NCI-H187 (cell line): ENCODE measurements at places on chromosomes 13 and 19.

GRCh38 chr19:4052114-4052992 lies 14.3 kb downstream of the ZBTB7A start:
- no peak for DNase-seq

- DNase-seq = no peak
Measured at GRCh38 chr19:10625003-10625761, at the start of gene SLC44A2. Gene SLC44A2 (plus strand): TSS chr19:10625553. CDS start chr19:10625634, 81 bp downstream.

DNA sequence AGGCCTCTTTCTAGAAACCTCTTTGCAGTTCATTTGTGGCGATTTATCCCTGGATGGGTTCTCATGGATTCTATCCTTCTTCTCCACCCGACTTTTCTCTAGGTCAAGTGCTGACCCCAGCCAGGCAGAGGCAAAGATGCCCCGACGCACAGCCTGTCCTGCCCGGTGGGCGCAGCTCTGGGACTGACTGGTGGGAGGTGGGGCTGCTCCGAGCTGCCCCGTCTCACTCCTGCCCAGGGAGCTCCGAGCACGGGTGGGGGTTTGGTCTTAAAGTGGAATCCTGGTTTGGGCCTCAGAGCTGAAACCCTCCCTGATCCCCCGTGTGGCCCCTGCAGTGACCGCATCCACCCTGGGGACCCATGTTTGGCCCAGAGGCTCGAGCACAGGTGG lies 44.5 kb downstream of the GAS6 start:
- DNase-seq = no peak

- no peak for DNase-seq
Measured at GRCh38 chr13:102968572-102969228, 97.5 kb downstream of the SLC10A2 start.

- no peak for DNase-seq
Measured at GRCh38 chr13:44165889-44166496, 207.6 kb upstream of the SERP2 start.

GRCh38 chr19:2266183-2266993 lies 10.2 kb upstream of the JSRP1 start:
- DNase-seq = no peak

- DNase-seq = peak; percentile 46
Measured at GRCh38 chr19:12834976-12835757, 788 bp upstream of the RTBDN start.

- DNase-seq = peak; percentile 67
Measured at GRCh38 chr13:51814825-51815650, 11.1 kb upstream of the DHRS12 start.

DNA sequence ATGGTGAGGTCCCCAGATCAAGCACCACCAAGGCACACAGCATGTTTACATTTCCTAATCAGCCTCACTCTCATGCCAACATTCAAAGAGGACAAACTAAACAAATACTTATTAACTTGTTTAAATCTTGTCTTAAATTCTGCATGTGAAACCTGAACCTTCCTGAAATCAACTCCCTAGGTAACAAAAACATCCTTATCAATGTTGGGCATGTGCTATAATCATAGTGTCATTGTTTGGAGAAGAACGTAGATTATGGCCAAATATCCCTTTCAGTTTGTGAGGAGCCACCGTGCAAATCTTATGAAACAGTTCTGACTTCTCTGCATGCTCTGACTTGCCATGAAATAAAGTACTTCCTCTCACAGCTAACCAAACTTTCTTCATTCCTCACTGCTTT lies 123.8 kb downstream of the NDFIP2 start:
- DNase-seq = no peak

DNA sequence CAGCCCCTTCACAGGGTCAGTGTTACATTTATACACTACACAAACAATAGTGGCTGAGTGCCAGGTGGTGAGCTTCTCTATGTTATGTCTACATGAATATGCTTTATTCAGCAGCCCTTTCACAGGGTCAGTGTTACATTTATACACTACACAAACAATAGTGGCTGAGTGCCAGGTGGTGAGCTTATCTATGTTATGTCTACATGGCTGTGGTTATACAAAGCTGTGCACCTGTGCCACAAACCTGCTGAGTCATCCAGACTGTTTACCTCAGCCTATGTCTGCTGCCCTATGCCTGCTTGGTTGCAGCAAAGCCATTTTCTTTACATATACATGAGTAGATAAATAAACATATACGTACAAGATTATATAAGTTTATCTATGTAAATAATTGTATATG lies 76.5 kb downstream of the ZNF726 start:
- no peak for DNase-seq

GRCh38 chr13:42929886-42930535 lies 62.0 kb downstream of the EPSTI1 start:
- no peak for DNase-seq

DNA sequence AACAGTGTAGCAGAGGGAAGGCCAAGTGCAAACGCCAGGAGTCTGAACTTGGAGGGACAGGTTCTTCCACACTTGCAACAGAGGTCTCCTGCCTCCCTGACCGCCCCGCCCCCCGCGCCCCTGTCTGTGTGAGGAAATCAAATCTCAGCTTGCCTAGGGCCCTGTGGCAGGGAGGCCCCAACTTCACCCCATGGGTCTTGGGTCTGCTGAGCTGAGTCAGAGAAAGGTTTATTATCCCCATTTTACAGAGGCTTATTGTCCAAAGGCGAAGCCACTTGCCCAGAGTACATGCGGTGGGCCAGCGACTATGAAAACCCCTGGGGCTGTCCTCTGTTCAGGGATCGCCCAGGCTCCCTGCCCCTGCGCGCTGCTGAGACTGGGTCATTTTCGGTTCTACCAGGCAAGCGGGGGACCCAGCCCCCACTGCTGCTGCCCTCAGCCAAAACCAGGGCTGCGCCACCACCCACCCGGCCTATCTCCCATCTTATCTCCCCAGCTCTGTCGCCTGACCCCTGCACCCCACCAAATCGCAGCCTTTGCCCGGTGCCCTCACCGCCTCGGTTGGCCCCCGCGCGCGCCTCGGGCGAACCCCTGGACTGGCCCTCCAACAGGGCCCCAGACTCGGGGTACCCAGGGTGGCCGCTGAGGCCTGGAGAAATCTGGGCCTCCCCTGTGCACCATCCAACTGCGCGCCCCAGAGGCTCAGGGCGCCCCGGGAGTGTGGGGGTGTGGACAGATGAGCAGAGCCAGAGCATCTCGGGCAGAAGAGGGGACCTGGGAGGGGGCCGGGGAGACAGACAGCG lies 850 bp upstream of the CERS4 start:
- no peak for DNase-seq

DNA sequence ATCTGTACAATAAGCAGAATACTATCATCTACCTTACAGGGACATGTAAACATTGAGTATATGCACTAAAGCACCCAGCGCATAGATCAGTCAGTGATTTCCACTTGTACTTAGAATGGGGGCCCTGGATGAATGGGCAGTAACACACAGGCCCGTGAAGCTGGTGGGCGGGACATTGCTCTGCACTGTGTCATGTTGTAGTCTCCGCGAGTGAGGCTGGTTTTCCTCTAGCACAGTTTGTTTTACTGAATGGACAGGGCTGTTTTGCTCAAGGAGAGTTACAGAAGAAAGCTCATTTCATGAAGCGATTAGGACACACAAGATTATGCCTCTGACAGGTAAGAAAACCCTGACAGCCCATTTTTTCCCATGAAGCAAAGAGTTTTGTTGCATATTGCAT lies 86.4 kb upstream of the SOX21 start:
- DNase-seq = no peak

DNA sequence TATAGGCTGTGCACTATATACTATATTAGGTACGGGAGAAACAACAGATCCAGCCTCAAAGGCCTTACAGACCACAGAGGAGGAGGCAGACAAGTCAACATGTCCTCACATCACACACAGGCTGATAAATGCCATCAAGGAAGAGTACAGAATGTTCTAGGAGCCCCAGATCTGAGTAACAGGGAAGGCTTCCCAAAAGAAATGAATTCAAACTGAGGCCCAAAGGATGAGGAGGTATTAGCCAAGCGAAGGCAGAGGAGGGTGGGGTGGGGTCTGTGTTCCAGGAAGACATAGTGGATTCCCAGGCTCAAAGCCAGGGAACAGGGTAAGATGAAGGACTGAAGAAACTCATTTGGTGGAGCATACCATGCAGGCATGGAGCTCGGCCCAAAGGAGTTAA lies 55.1 kb downstream of the RXFP2 start:
- DNase-seq = no peak

- no peak for DNase-seq
Measured at GRCh38 chr13:43364210-43365038, 341.0 kb downstream of the DNAJC15 start.

- DNase-seq = no peak
Measured at GRCh38 chr13:52414963-52415362, 9.0 kb upstream of the THSD1 start.

DNA sequence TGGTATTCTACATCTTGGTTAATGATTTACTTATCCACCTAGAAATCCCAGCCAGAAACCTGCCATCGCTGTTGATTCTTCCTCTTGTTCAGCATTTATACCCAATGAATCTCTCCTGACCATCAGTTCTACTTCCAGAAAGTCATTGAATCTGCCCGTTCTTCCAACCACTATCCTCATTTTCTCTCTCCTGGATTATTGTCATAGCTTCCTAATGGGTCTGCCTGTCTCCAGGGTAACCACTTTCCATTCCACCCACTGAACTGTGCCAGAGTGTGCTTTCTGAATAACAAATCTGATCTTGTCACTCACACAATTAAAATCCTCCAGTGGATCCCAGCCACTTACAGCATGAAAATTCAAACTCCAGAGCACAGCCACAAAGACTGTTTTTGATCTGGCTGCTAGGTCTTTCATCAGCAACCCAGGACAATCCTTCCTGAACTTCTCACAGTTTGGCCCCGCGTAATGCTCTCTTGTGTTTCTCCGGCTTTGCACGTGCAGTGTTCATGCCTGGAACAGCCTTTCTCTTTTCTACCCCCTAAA lies 330.6 kb downstream of the SPRY2 start:
- no peak for DNase-seq

DNA sequence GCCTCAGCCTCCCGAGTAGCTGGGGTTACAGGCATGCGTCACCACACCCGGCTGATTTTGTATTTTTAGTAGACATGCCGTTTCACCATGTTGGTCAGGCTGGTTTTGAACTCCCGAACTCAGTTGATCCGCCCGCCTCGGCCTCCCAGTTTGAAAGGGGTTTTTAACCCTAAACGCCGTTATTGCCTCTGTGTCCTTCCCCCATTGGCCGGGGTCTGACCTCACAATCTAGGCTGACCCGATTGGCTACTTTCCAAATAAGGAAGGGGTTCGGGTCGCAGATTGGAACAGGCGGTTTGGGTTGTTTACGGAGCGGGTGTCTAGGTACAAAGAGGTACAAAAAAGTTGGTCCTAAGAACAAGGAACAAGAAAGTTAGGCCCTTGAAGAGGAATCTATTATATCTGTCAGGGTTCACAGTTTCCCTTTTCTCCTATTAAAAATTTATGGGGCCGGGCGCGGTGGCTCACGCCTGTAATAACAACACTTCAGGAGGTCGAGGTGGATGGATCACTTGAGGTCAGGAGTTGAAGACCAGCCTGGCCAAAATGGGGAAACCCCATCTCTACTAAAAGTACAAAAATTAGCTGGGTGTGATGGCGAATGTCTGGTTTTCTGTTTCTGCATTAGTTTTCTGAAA lies 1.0 kb downstream of the ZNF253 start:
- DNase-seq = no peak

- DNase-seq = no peak
Measured at GRCh38 chr13:23599083-23599925, 29.1 kb downstream of the TNFRSF19 start.

DNA sequence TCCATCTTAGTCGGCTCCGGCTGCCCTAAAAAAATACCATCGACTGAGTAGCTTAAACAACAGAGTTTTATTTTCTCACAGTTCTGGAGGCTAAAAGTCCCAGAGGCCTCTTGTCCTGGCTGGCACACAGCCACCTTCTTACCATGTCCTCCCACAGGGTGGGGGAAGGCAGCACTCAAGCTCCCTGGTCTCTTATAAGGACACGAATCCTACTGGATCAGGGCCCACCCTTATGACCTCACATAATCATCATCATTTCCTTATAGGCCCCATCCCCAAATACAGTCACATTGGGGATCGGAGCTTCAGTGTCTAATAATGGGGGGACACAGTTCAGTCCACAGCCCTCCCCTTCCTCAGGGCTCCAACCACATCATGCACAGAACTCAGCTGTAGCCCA lies 2.6 kb upstream of the TUBA3C start:
- no peak for DNase-seq

- no peak for DNase-seq
Measured at GRCh38 chr13:41452462-41452861, 4.9 kb upstream of the RGCC start.

- DNase-seq = no peak
Measured at GRCh38 chr19:12938779-12939601, 581 bp downstream of the CALR start.

GRCh38 chr13:43482026-43482425 lies 304.7 kb downstream of the ENOX1 start:
- DNase-seq = no peak

DNA sequence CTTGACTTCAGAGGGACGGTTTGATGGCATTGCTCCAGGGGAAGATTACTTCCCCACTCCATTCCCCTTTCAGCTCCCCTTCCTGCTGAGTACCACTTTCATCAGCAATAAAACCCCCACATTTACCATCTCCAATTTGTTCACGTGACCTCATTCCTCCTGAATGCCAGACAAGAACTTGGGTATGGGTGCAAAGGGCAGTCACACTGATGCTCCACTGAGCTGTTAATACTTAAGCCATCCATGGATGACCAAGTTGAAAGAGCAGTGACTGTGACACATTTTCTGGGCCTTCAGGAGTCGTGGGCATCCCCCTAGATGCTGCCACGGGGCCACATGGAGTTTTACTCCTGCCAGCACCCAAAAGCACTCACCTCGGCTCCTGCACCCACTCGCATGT lies 93.1 kb downstream of the STOML3 start:
- no peak for DNase-seq

DNA sequence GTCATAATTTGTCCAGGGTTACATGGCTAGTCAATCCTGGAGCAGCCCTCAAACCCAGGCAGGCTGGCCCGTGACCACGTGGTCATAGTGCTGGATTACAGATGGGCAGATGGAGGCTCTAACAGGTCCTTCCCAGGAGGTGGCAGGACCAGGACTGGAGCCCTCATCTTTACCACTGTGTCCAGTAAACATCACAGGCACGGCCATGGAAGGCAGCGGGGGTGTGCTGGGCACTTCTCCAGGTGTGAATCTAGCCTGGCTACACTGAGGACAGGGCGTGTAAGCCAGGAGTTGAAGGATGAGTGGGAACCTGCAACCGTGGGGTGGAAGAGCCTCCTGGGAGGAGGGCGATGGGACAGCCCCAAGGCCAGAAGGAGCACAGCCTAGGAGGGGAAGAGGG lies 6.1 kb downstream of the CIC start:
- DNase-seq = no peak

DNA sequence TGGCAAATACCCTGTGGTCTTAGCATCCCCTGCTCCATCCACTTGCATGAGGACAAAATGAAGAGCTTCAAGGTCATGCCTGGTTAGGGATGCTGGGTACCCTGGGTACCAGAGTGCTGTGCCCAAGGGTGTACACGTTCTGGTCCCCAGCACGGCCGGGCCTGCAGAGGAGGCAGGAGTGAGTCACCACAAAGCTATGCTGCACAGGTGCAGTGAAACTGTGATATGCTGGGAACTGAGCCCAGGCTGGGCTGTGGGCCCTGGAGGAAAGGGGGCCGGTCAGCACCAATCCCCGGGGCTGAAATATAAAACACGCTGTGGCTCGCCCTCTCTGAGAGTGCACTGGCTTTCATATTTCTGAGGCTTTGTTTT lies 95.1 kb downstream of the TSHZ3 start:
- no peak for DNase-seq
